ENCODE measurements at places on chromosomes 3 and 15.

- no peak for DNase-seq
Measured at GRCh38 chr15:99651023-99651807, 82.0 kb downstream of the LYSMD4 start.

GRCh38 chr3:194824701-194825111 lies 139.0 kb downstream of the FAM43A start:
- DNase-seq, result no peak

DNA sequence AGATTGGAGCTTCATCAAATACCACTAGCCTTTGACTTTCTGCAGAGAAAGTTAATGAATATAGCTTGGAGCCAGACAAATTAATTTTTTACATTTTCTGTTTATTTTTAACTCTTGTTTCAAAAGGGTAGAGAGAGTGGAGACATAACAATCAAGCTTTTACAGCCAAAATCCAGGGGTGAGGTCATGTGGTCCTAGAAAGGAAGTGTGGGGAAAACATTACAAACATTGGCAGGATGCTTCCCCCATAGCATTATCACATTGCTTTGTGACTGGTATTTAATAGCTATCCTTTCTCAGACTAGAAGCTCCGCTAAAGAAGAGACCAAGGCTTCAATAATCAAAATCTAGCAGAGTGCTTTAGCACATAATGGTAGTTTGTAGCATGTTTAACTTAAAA lies 46.4 kb upstream of the PHLDB2 start:
- DNase-seq, result no peak

- DNase-seq, result peak; percentile 64
Measured at GRCh38 chr3:141243271-141243707, 11.7 kb downstream of the PXYLP1 start.

DNA sequence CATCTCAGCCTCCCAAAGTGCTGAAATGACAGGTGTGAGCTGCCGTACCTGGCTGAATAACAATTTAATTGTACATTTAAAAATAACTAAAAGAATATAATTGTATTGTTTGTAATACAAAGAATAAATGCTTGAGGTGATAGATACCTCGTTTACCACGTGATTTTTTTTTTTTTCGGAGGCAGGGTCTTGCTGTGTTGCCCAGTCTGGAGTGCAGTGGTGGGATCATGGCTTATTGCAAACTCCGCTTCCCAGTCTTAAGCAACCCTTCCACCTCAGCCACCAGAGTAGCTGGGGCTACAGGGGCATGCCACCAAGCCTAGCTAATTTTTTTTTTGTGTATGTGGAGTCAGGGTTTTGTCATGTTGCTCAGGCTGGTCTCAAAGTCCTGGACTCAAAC lies 15.8 kb downstream of the MFN1 start:
- DNase-seq, result no peak

DNA sequence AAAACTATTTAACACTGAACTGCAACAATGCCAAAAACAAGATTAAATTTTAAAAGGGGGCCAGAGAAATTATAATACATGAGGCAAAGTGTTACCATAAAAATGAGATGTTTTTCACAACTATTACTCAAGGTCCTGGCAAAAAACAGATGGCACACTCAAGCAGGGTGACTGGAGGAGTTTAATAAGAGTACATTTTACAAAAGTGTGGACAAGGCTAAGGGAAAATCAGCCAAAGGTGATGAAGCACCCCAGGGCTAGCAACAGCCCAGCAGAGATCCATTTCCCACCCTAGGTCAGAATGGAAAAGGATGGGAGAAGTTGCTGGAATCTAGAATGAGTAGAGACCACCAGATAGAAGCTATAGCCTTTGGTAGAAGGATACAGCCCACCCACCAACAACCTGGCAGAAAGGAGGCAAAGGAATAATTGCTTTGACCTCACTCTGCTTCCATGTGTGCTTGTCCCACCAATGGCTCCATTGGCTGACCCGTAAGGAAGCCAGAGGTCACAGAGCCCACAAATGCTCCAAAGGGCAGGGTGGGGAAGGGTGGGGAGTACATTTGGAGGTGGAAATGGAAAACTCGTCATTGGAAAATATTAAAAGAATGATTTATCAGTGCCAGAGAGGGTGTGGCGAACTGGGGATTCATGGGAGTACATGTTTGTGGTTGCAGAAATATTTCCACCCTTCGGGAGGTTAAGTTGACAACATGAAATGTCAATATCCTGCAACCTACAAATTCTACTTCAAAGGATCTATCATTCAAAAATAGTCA lies 161.0 kb upstream of the UBE2E2 start:
- DNase-seq, result no peak

- DNase-seq, result no peak
Measured at GRCh38 chr3:197366301-197367044, 68.1 kb upstream of the DLG1 start.

GRCh38 chr3:181709537-181710279 lies 2.0 kb upstream of the SOX2 start:
- DNase-seq, result peak; percentile 79

- DNase-seq, result no peak
Measured at GRCh38 chr3:171696805-171697204, 113.5 kb downstream of the PLD1 start.

DNA sequence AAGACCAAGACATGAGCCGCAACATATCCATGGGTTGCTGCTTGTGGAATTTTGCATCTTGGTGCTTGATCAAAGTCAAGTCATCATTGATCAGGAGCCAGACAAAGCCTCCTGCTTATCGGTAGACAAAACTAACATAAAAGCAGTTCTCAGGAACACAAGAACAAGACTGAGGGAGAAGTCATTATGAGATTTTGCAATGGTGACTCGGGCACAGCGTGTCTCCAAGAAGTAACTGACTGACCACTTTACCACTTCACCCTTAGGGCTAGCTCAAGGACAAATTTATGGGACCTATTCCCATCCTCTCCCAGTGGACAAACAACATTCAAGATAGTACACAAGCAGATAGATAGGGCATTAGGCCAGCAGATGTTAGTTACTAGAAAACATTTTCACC lies 68.1 kb upstream of the LIMD1 start:
- DNase-seq, result no peak

- DNase-seq, result no peak
Measured at GRCh38 chr3:71753701-71754609, at the start of gene GPR27. Gene GPR27, plus strand, starts transcription at chr3:71753855. Its CDS starts 195 bp downstream, at chr3:71754050.

DNA sequence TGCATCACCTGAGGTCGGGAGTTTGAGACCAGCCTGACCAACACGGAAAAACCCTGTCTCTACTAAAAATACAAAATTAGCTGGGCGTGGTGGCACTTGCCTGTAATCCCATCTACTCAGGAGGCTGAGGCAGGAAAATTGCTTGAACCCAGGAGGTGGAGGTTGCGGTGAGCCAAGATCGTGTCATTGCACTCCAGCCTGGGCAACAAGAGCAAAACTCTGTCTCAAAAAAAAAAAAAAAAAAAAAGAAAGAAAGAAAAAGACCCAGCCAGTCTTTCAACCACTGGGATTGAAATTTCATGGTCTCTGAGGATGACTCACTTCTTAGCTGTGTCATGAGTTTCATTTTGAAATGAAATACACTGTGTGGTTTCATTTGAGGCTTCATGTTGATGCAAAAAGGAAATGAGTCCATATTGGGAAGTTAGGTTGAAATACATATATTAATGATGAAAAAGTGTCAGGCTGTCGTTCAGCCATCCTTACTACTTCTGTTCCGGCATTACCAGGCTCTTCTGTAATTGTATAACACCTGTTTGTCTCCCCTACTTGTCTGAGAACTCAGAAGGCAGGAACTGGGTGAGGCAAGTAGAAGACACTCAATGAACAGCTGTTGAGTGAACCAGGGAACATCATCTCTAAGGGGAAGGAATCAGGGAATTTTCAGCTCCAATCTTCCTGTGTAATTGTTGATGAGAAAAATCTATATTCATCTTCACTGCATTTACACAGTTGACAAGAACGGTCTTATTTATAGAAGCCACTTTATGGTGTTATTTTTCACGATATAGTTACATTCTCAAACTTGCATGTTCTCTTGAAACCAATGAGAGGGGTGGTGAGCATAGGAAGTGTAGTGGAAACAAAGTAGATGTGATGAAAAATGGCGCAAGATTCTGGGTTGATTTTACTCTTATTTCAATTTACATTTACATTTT lies 87.4 kb downstream of the NFKBIZ start:
- peak; percentile 88 for DNase-seq

- no peak for DNase-seq
Measured at GRCh38 chr3:158465074-158465473, 105.9 kb upstream of the MLF1 start.
